Ureter (tissue), 1 donor: ENCODE measurements at places on chromosomes 7 and 10. TPM values are rescaled to one million over a fixed set of nuclear protein-coding genes. Genes with fewer than 3 reads are reported as not detected.

DNA sequence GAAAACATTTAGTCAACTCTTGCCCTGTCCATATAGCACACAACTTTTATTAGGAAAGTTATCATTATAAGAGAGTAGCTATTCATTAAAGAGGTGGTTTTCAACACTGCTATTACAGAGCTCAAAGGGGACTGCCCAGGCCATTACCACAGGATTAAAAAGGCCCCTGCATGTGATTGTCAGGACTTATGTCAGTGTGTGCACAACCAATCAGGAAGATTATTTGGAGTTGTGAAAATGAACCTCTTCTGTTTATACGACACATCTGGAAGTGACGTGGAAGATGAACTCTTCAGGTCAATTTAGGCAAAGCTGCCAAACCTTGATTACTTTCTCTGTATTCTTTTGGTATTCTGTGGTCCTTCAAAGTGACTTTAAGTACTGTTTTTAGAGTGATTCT lies 14.7 kb downstream of the CCNY start:
- no peak for DNase-seq

- no peak for DNase-seq
Measured at GRCh38 chr10:44567471-44567870, 182.6 kb upstream of the CXCL12 start.

GRCh38 chr7:157486007-157486755 lies 149.4 kb downstream of the DNAJB6 start:
- DNase-seq = peak; percentile 15

- DNase-seq = no peak
Measured at GRCh38 chr10:78817804-78818203, 251.0 kb upstream of the ZMIZ1 start.

DNA sequence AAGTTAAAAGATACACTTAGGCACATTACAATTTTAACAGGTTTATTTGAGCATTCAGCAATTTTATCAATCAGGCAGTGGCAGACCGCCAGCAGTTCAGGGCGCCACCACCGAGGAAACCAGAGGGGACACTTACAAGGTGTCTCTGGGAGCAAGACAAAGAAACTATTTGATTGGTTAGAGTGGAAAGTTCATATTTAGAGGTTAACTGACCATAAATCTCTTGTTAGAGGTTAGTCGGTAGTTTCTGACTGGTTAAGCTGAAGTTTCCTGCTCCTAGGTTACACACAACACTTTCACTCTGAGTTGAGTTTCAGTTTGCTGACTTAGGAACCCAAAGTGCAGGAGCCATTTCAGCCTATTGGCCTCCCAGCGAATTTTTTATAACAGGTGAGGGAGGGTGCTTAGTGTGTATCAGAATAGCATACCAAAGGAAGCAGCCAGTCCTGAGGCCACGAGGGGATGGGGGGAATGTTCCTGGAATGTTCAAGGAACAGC lies 10.8 kb upstream of the PVRIG start:
- DNase-seq = no peak

- DNase-seq = peak; percentile 72
Measured at GRCh38 chr7:30163231-30163894, 28.6 kb downstream of the MTURN start.

DNA sequence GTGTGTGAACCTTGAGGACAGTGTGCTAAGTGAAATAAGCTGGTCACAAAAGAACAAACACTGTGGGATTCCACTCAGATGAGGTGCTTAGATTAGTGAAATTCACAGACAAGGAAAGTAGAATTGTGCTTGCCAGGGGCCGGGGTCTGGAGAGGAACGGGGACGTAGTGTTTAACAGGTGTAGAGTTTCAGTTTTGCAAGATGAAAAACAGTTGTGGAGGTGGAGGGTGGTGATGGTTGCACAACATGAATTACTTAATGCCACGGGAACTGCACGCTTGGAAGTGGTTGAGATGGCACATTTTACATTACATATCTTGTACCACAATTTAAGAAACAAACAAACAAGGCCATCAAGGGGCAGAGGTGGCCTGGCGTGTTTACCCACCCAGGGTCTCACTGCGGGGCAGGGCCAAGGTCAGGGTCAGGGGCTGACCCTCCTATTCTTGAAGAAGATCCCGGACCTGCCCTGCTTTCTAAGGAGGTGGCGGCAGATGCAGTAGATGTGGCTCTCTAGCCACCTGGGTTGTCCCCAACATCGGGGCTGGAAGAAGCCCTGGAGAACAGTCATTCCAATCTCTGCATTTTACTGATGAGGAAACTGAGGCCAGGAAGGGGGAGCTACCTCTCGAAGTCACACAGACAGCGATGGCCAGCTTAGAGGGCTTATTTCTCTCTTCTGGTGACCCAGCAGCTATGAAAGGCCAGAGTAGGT lies 91.5 kb upstream of the LRRC4 start:
- no peak for DNase-seq

DNA sequence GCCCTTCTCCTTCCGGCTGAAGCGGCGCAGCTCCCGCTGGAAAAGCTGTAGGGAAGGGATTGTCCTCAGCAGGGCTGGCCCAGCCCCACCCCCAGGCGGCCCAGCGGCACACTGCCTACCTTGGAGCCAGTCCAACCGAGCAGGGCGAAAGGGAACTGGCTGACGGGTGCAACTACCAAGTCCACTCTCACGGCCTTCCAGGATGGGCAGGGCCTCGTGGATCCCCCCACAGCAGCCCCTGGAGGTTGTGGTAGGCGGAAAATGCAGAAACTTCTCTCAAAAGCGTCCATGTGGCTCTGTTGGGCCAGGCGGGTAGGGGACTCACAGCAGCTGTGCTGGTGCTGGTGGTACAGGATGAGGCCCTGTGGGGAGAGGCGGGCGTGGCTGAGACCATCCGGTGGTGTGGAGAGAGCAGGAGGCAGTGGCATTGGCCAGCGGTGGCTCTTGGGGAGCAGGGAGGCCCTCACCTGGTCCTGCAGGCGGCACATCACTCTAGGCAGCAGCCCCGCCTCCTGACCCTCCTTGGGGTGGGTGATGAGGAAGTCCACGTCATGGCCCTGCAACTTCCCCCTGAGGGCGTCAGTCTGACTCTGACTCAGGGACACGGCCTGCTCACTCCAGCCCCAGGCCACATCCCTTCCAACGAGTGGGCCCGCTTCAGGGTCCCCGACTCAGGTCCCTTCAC lies 8.4 kb upstream of the PGAM2 start:
- no peak for DNase-seq

DNA sequence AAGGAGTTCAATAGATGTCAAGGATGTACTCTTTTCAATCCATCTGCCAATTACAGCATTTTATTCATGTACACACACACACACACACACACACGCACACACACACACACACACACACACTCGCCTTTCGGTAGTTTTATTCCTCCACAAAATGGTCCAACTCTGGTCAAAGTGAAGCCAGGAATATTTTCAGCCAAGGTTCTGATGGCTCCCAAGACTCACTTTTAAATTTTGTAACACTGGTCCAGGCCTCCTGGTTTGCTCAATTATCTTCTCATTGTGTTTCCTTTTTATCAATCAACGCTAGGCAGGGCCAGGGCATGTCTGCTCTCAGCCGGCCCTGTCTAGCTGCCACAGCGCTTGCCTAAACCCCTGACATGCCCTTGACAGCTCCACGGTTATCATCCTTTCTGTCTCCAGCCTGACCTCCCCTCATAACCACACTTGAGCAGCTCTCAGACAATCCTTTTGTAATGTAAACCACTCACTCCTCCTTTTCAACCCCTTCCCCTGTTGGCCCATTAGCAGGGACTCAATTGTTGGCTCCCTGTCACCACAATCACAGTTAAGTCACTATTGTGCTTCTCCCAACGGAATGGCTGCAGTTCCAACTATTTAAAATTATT lies 115.1 kb downstream of the ICA1 start:
- DNase-seq = no peak

- DNase-seq = no peak
Measured at GRCh38 chr10:3588816-3589215, 196.2 kb downstream of the KLF6 start.

- DNase-seq = peak; percentile 31
Measured at GRCh38 chr10:5479481-5480161, 19.7 kb downstream of the CALML5 start.

- DNase-seq = no peak
Measured at GRCh38 chr10:30420766-30421165, 13.2 kb upstream of the MAP3K8 start.

DNA sequence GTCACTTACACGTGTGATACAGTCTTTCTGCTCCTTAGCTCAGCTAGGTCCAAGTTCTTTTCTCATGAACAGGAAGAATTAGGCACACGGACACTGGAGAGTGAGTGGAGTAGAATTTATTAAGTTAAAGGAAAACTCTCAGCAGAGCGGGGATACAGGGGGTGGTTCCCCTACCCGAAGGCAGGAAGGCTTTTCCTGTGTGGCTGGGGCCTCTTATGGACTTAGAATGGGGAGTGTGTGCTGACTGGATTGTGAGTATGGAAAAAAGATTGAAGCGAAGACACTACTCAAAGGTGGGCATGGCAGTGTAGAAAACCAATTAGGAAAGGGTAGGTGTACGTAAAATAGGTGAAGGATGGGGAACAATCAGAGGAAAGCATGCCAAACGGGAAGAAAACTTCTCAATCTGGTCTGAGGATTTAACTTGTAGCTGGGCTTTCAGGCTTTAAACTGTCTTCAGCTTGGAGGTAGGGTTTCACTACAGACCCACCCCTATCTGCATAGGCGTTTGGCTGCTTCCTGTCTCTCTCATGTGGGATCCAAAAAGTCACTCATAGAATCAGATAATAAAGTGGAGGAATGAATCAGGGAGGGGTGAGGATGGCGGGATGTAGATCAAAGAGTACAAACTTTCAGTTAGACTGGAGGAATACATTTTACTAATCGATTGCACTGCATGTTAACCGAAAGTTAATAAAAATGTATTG lies 104.2 kb downstream of the ANKRD7 start:
- no peak for DNase-seq

DNA sequence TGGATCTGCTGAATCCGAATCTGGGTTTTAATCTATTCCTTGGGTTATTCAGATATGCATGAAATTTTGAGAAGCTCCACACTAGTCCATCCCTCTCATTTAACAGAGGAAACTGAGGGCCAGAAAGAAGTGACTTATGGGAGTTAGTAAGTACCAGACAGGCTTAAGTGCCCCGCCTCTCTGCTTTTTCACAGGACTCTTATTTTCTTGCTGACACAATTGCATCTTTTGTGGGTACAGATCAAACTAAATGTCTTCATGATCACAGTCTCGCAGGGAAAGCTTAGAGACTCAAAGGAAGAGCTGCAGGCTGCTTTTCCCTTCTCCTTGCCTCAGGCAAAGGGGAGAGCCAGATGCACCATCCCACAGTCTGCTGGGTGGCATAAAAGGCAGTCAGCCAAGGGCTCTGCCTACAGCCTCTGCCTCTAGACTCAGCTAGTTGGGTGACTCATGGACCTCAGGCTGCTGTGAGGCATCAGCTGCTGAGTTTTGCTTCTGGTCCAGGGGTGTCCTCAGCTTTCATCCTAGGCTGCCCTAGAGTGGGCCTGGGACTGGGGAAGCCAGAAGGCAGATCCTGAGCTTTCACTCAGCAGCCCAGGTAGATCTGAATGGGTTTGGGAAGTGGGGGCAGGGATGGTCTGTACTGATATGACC lies 11.6 kb downstream of the GOLGA7B start:
- no peak for DNase-seq

DNA sequence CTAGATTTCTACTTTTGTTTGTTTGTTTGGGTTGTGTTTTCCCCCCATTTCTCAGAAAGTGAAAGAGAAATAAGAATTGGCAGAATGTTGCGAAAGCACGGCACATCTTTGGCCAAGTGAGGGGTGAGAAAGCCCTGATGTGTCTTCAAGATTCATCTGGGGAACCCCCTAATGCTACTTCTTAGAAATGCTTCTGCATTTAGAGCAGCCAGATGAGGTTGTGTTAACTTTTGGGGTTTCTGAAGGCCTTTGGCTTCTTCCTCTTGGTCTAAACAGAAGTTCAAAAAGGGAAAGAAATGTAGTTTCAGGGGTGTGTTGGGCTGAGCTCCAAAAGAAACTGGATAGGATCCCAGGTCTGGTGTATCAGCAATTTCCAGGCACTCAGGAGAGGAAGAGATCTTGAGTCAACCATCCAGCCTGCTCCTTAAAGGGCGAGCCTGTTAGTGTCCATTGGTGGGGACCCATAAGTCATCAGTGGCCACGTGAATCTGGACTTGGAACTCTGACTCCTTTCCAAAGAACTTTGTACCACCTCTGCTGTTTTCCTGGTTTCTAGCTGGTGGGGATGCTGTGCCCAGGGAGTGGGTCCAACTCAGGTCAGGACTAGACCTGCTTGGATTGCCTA lies 6.5 kb downstream of the DUSP5 start:
- no peak for DNase-seq

DNA sequence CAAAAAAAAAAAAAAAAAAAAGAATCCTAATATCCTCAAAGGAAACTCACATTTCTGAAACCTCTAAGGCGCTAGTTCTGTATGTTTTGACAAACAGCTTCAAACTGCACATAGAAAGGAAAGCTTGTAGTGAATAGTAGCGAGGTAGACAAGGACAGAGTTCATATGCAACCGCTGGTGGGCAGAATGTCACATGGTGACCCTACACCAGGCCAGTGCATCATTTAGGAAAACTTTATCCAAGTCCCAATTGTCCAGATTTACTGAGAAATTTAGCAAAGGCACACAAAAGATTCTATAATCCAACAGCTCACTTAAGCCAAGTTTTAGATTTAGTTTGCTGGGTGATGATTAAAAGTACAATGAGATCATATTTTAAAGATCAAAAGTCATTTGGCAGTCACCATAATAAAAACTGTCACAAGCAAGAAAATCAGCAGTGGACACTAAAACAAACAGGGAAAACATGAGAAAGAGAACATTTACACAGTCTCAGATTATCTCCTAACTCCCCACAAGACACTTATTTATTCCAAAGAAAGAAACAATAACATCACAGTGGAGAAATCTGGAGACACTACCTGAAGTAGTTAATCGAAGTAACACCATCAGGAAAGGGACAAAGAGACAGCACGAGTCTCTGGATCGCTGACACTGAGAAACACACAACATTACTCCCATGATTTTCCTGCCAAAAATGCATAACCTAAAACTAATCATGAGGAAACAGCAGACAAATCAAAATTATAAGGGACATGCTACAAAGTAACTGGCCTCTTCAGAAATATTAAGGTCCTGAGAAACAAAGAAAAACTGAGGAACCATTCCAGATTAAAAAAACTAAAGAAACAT lies 20.2 kb downstream of the FAM204A start:
- DNase-seq = no peak

DNA sequence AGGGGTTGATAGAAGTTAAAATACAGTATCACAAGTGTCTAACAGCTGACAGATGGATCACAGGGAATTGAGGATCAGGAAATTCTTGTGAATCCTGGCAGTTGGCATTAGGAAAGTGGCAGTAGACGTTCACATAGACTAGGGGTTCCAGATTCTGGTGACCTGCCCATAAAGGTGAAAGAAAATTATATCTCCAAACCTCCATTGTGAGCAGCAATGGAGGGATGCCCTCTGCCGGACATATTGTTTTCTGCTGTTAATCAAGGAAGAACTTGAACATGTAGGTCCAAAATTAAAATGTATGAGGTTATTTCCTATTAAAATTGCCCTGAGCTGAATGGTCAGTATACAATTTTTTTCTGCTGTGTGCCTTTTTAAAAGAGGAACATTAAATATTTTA lies 5.1 kb downstream of the NME8 start:
- DNase-seq = no peak

The NEUROD6 gene
- total RNA-seq = not detected

The IRF5 gene
- total RNA-seq = 32.0 TPM

The ADIRF gene
- 790 TPM for total RNA-seq

The DPYSL4 gene
- total RNA-seq = 2.1 TPM

The LIPK gene
- total RNA-seq = not detected
